CD4-positive, alpha-beta T cell treated with Interferon alpha-2 for 1 hour (primary cell): ENCODE measurements at places on chromosomes 1 and 21.

DNA sequence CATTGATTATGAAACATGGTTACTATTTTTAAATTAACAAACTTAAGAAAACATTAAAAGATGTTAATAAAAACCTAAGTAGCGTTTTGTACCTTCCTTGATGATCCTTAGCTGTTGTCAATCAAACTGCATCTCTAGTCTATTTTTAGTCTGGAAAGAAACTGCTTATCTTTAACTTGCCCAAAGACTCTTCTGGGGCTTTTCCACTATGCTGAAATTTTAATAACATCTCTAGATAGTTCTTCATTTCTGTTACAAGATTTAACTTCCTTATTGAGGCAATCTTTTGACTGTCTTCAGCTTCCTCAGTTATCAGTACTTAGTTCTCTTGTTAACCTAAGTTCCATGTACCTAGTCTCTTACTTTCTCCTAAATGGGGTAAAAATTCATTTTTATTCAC is 135.9 kb upstream of the HMCN1 start:
- no peak for DNase-seq

GRCh38 chr21:46606427-46606813 is 1.5 kb upstream of the S100B start:
- DNase-seq, result no peak

GRCh38 chr1:176177764-176178163 is 29.3 kb downstream of the COP1 start:
- no peak for DNase-seq

- DNase-seq, result no peak
These were observed 3.5 kb downstream of the PTCH2 start for GRCh38 chr1:44839576-44839975.

DNA sequence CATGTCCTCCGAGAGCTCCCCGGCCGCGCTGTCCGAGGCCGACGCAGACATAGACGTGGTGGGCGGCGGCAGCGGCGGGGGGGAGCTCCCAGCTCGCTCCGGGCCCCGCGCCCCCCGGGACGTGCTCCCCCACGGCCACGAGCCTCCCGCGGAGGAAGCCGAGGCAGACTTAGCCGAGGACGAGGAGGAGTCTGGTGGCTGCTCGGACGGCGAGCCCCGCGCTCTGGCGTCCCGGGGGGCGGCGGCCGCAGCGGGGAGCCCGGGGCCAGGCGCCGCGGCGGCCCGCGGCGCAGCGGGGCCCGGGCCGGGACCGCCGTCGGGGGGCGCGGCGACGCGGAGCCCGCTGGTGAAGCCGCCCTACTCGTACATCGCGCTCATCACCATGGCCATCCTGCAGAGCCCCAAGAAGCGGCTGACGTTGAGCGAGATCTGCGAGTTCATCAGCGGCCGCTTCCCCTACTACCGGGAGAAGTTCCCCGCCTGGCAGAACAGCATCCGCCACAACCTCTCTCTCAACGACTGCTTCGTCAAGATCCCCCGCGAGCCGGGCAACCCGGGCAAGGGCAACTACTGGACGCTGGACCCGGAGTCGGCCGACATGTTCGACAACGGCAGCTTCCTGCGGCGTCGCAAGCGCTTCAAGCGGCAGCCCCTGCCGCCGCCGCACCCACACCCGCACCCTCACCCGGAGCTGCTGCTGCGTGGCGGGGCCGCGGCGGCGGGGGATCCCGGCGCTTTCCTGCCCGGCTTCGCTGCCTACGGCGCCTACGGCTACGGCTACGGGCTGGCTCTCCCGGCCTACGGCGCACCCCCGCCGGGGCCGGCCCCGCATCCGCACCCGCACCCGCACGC is 547 bp downstream of the FOXD2 start:
- peak; percentile 43 for DNase-seq

DNA sequence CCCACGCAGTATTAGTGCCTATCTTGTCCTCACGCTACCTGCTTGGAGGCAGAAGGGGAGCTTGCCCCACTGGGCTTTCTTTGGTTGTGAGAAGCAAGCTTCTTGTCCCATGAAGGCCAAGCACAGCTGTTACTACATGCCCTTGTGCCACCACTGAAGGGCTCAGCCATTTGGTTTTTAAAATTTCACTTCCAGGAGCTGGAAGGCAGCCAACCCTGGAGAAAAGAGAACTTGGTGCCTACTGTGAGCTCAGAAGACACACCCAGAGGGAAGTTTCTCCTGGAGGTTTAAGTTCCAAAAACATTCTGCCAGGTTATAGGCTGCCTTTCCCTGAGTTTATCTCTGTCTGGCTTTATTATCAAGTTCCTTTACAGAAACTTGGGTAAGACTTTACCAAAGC is 187.4 kb downstream of the SLC35F3 start:
- DNase-seq, result no peak
